ENCODE measurements at places on chromosomes 5 and 9. TPM values are rescaled to one million over a fixed set of nuclear protein-coding genes. Genes with fewer than 3 reads are reported as not detected.

GRCh38 chr5:153883854-153884611 lies 154.7 kb downstream of the FAM114A2 start:
- DNase-seq, result peak; percentile 11

GRCh38 chr9:72362680-72363139 lies 2.3 kb downstream of the ZFAND5 start:
- DNase-seq, result peak; percentile 73

GRCh38 chr5:82445726-82446335 lies 167.7 kb upstream of the RPS23 start:
- no peak for DNase-seq

DNA sequence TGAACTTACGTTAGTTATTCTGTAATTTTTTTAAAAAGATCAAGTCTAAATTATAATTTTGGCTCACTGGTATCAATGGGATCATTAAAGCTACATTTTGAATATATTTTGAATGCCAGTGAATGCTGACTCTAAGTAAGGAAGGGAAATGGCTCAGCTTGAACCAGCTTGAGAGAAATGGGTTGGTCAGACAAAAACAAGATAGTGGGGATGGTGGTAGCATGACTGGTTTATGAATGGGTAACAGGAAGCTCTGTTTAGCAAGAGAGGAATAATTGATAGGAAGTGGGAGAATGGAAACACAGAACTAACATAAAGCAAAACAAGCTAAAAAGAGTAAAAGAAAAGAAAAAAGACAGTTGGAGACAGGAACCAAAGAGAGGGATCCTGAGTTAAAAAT lies 220.2 kb downstream of the ADAMTS6 start:
- DNase-seq, result peak; percentile 6

DNA sequence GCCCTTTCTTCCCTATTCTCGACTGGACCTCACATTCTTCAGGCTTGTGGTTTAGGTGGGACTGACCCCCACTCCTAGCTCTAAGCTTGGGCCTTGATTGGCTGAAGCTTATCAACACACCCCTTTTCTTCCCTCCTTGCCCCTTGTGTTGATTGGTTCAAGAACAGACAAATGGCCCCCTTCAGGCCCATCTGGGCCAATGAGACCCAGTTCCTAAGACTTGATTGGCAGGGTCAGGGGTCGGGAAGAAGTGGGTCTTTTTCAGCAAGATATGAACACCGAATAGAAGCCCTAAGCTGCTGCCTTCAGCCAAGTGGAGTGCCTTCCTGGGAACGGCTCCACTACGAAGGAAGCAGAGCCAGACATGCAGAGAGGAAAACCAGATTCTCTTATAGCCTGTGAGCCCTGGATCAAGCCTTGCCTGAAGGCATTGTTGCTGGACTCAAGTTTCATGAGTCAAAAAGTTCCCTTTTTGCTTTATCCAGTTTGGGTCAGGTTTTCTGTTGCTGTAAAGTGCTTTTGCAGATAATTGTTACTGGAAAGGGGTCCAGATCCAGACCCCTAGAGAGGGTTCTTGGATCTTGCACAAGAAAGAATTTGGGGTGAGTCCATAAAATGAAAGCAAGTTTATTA lies 22.4 kb upstream of the NCS1 start:
- DNase-seq, result no peak

GRCh38 chr5:56183506-56183905 lies 49.6 kb downstream of the ANKRD55 start:
- peak; percentile 97 for DNase-seq

DNA sequence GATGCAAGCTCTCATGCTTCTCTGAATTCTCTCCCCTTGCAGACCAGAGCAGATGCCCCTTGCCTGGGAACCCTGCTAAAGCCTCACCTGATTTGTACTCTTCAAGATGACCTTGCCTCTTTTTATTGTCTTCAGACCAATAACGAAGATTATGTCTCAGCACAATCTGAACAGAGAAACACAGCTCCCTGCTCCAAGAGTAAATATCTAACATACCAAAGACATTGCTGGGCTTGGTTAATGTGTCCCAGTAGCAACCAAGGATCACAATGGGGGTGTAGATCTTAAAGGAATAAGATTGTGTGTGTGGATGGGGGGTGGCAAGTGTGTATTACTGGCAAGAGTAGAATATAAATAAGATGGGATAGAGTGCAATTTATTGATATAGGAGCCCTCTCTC lies 67.6 kb upstream of the LHFPL2 start:
- no peak for DNase-seq

- DNase-seq, result no peak
These were observed 267.8 kb downstream of the ARHGEF28 start for GRCh38 chr5:73893813-73894212.

DNA sequence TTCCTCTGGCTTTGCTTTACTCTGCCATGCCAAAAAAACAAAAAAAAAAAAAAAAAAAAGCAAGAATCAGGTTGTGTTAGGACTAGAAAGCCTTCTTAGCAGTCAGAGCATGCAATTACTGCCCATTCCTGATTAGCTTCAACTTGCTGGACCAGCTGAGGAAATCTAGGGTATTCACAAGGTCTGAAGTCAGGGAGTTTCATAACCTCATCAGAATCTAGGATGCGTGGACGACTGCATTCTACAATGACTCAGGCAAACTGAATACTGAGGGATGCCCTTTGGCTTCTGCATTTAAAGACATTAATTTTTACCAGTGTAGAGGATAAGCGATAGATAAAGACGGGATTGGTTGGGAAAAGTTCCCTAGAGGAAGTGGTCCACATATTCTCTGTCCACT lies 39.2 kb upstream of the SHOC1 start:
- no peak for DNase-seq

GRCh38 chr5:115686738-115687074 lies 60.9 kb upstream of the TMED7 start:
- peak; percentile 58 for DNase-seq

GRCh38 chr9:137170486-137171148 lies 766 bp upstream of the LRRC26 start:
- DNase-seq, result no peak

DNA sequence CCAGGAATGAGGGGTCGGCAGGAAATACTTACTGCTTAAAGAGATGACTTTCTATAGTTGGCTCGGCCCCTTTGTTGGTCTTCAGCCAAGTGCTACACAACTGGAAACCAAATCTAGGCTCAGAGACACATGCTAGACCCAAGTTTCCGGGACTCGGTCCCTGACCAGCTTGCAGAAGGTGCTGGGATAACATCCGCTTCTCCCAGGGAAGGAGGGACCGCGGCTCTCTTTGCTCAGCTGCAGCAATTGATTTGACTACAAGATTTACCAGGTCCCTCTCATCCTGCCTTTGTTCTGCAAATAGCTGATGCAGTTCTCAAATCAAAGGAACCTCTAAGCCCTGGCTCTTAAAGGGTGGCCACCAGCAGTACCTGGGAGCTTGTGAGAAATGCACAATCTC lies 314.7 kb downstream of the MLLT3 start:
- DNase-seq, result no peak

The SGCD gene
- 0.43 TPM for total RNA-seq

The PCDHGB3 gene
- total RNA-seq, result 1.5 TPM

GRCh38 chr5:36403632-36404311 lies 102.1 kb upstream of the RANBP3L start:
- peak; percentile 98 for DNase-seq

- DNase-seq, result no peak
These were observed 127.3 kb downstream of the NUDT12 start for GRCh38 chr5:103435136-103435889.

The DMRT2 gene
- total RNA-seq, result not detected

The CCDC152 gene
- 0.03 TPM for total RNA-seq

DNA sequence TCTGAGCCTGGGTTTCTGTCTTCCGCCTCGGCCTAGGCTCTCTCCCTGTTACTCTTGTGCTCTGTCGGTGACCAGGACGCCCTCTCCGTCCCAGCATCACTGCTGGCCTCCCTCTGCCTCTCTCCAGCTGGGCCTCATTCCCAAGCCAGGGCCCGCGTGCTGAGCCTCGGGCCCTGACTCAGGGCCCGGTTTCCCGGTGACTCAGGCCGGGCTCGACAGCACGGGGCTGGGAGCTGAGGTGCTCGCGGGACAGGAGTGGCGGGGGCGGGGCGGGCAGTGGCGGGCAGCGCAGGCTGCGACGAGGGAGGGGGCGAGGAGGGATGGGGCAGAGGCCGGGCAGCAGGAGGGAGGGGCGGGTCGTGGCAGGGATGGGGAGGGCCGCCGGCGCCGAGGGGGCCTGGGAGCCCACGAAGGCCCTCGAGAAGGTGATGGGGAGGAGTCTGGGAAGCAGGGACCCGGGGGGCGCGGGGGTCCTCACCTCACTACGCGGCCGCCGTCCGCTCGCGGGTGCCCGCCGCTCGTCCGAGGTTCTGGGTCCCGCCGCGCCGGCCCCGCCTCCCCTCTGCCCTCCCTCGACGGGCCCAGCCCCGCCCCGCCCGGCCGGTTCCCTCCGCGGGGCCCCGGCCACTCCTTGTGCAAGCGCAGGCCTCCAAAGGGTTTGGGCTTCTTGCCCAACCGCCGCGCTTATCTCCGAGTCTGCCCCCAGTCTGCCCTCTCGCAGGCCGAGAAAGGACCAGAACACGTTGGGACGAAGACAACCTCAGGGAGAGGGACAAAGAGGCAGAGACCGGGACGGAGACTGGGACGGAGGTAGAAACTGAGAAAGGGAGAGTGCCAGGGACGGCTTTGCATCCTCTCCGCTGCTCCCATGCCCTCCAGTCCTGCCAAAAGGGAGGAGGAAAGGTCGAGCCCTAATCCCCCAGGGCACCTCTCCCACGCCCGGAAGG lies at the start of gene ARAP3:
ARAP3 (minus strand) TSS at position 536 of the 947 bp plus-strand sequence. CDS start 1,744 bp downstream, outside the sequence.
- peak; percentile 78 for DNase-seq

The MYOT gene
- total RNA-seq, result not detected

- DNase-seq, result no peak
These were observed 28.2 kb downstream of the TPPP start for GRCh38 chr5:664994-665360.

The CYLC2 gene
- total RNA-seq, result not detected

The EGFLAM gene
- total RNA-seq, result 0.13 TPM

DNA sequence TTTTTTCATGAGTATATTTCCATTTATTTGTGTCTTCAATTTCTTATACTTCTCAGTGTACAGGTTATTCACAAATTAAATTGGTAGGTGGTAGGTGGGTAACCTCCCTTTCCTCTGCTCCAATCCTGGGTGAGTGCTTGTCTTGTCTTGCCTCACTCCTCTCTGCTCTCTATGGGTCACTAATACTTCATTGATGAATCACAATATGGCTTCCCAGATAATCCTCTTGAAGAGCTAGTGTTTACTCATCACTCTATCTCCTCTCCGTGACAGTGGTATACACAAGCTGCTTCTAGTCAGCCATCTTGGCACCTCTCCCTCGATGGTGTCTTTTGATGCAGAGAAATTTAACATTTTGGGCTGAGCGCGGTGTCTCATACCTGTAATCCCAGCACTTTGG lies 331.8 kb upstream of the NMUR2 start:
- peak; percentile 34 for DNase-seq

DNA sequence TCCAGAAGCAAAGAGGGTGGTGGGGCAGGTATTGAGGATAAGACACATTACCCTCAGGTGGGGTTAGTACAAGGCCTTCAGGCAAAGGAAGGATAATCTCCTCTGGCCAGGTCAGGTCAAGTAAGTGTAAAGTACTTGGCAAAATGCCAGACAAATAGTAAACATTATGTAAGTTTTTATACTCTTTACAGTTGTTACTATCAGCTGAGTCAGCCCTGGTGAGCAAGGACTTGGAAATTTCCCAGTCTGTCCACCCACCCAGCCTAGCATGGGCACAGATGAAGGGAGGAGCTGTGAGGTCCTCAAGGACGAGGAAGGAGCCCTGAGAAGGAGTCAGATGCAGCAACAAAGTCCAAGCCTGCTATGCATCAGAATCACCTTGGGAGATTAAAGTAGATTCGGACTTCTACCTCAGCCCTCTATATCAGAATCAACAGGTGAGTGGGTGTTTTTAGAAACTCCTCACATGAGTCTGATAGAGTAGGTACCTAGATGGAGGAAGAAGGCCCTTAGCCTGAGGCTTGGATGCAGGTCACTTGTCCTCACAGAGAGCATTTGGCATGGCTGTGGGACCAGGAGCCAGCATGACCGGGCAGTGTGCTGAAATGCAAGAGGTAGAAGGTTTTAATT lies 50.2 kb upstream of the BARX1 start:
- DNase-seq, result peak; percentile 21

Data from HT1080 (cell line).